ENCODE measurements at places on chromosomes 13 and 19.

- DNase-seq, result no peak
Observed at GRCh38 chr13:112893207-112893569, 75.8 kb upstream of the MCF2L start.

- DNase-seq, result no peak
Observed at GRCh38 chr19:40539070-40539469, 37.6 kb upstream of the SHKBP1 start.

- DNase-seq, result peak; percentile 82
Observed at GRCh38 chr19:48445256-48445605, 552 bp upstream of the GRWD1 start.

- DNase-seq, result peak; percentile 51
Observed at GRCh38 chr13:26253787-26254582, at the start of gene CDK8. Gene CDK8 (plus strand): TSS chr13:26254129. CDS start chr13:26254642, 513 bp downstream.

DNA sequence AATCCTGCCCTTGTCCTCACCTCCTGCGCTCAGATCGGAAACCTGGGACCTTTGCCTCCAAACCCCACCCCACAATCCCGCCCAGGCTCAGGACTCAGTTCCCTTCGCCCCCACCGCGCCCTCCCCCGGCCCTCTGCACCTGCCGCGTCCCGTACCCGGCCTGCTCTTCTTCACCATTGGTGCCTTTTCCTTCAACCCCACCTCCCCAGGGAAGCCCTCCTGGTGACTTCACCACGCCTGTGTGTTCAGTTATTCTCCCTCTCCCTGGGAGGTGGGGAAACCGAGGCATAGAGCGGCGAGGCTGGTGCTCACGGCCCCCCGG is 19.3 kb upstream of the TCF3 start:
- DNase-seq, result no peak

GRCh38 chr19:41933693-41934426 is 5.6 kb upstream of the ERFL start:
- DNase-seq, result no peak

DNA sequence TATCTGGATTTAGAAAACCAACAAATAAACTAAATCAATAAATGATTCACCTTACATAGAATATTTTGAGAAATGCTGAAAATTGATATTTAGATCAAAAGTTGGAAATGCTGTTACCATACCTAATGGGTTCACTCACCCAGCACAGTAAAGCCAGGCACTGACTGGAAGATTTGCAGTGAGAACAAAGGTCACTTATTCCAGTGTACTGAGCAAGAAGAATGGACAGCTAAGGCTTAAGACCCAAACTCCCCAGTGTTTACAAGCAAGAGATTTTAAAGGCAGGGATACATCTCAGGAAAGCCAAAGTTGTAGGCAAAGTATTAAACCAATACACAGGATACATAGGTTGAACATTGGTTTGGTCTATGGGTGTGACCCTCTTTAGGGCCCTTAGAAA is 523.9 kb upstream of the PCDH9 start:
- DNase-seq, result no peak

- DNase-seq, result no peak
Observed at GRCh38 chr19:15623711-15624318, 8.8 kb downstream of the CYP4F8 start.

- DNase-seq, result no peak
Observed at GRCh38 chr19:1725100-1726064, 27.9 kb upstream of the ONECUT3 start.

GRCh38 chr13:28622286-28622685 is 36.6 kb upstream of the POMP start:
- no peak for DNase-seq

- no peak for DNase-seq
Observed at GRCh38 chr13:43339805-43340550, 316.6 kb downstream of the DNAJC15 start.

DNA sequence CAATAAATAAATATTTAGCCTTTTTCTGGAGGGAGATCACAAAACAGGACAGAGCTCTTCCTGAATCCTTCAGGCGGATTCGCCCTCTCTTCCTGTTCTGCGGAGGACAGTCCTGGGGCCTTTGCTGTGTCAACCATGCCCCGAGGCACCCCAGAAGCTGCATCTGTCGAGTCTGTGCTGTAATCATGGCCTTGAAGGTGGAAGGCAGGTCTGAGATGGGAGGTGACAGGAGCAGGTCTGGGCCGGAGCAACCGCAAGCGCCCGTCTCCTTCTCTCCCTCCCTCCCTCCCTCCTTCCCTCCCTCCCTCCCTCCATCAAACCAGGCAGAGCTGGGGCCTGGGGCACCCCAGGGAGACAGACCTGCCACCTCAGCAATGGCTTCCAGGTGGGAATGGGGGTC is 4.6 kb upstream of the FXYD3 start:
- DNase-seq, result no peak

DNA sequence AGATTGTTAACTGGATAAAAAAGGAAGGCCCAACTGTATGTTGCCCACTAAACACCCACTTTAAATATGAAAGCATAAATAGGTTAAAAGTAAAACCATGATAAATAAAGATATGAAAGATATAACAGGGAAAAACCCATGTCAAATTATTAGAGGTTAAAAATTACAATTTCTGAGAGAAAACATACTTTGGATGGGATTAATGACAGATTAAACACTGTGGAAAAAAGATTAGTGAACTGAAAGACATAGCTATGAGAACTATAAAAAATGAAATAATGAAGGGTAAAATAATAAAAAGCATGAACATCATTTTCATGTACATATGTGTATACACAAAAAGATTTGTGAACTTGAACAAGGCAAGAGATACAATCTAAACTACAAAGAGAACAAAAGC is 2.2 kb upstream of the ZNF577 start:
- DNase-seq, result no peak

DNA sequence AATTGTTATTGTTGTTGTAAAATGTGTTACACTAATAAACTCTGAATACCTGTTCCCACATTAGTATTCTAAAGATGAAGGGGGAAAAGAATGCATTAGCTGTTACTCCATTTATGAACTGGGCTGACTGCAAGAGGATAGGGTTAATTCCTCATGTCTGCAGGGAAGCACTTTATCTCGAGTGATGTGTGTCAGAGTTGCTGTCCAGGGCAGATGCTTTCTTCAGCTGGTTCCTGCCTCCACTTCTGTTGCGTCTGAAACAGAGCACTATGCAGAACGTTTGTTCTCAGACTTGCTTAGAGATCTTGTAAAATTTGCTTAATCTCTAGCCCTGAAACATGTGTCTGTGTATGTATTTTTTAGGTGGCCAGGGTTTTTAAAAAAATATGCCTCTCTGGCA is 318.8 kb downstream of the SPRY2 start:
- DNase-seq, result no peak

GRCh38 chr19:32289566-32290210 is 55.7 kb upstream of the ZNF507 start:
- DNase-seq, result no peak

DNA sequence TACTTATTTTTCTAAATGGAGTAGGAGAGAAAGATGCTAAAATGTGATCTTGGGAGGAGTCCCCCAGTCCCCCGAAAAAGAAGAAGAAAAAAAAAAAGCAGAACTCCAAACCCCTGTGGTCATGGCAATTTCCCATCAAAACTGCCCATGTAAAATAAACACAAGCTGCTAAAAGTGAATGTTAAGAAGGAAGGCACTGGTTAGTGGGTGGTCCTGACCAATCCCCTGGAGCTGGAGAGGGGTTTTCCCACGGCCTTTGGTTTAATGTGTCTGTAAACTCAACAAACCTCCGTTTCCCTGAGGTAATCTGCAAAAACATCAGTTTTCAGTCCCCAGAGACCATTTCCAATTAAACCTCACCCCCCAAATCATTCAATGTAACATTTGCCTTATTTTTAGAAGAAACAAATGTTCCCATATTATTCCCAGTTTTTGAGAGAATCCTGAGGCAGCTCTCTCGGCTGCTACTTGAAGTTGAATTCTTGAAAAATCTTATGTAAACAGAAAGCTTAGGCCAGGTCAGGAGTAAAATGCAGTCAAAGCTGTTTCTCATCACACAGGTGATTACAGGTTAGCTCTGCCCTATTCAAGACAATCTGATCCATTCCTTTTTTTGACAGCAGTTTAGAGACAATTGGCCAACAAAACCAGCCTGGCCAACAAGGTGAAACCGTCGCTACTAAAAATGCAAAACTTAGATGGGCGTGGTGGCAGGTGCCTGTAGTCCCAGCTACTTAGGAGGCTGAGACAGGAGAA is 17.0 kb downstream of the RAB3D start:
- no peak for DNase-seq

DNA sequence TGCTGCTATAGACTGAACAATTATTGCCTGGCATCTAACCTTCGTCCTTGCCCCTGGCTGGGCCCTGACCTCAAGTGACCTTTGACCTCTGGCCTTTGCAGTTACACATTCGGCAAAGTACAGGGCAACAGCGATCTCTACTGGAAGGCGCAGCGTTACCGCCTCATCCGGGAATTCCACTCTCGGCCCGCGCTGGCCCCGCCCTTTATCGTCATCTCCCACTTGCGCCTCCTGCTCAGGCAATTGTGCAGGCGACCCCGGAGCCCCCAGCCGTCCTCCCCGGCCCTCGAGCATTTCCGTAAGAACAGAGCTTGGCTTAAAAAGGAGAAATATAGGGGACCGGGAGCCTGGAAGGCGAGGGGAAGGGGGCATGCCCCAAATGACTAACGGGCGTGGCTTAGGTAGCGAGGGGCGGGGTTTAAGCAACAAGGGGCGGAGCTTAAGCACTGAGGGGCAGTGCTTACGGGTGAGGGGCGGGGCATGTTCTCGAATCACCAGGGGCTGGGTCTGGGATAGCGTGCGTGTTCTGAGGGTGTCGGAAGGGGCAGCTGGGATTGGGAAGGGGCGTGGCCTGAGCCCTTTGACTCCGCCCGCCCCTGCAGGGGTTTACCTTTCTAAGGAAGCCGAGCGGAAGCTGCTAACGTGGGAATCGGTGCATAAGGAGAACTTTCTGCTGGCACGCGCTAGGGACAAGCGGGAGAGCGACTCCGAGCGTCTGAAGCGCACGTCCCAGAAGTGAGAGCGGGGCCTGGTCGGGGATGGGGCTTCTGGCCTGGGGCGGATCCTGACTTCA is 52.7 kb downstream of the TRPM4 start:
- DNase-seq, result no peak

DNA sequence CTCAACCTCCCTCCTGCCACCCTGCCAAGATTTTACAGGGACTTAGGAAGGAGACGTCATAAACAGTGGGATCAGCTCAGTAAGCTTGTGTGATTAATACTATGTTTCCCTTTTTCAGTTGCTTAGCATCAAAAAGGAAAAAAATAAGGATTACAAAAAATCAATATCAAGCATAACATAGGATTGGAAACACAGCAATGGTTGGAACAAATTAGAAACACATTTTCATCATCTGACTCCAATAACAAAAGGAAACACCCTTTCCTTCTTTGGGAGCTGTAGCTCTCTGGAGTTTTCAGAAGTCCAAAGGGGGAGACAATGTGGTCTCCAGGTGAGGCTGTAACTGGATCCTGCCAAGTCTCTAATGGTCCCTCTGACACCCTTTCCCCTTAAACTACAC is 233.4 kb downstream of the B3GLCT start:
- DNase-seq, result no peak

DNA sequence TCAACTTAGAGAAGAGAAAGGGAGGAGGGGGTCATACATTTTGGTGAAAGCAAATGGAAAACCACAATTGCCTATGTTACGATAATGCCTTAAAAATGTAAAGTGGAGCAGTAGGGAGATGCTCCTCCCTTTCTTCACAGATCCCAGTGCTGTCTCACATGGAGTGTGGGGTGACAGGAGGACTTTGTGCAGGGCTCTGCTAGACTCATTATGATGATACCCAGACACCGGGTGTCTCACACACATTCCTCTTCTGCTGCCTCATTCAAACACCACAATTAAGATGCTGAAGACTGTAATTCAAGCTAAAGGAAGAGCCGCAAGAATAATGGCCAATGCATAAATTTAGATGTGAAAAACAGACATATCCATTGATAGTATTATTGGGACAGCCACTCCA is 150.6 kb downstream of the LHFPL6 start:
- DNase-seq, result no peak

- DNase-seq, result no peak
Observed at GRCh38 chr19:41226053-41226873, 7.2 kb downstream of the AXL start.

DNA sequence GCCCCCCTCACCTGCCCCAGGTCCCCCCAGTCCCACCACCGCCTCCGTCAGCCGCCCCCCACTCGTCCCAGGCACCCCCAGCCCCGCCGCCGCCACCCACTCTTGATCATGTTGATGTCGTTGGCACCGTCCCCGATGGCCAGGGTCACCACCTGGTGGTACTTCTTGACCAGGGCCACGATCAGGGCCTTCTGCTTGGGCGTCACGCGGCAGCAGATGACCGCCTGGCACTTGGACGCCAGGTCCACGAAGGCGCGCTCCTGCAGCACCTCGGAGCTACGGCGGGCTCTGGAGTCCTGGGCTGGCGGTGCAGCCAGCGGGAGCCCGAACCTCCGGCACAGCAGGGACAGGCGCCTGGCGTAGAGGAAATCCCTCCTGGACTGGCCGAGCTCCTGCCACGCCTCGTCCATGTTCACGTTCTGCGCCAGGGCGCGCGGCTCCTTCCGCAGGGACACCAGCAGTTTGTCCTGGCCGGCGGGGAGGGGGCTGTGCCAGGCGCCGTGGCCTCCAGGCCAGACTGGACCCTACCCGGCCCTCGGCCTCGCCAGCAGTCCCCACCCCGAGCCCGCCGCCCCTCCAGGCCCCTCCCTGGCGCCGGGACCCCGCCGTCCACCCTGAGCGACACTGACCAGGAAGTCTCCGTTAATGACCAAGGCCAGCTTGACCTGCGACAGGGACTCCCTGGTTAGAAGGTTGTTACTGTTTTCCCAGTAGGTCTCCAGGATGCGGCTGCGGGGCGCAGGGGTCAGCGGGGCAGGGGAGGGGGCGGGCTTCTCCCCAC is 22.6 kb downstream of the ATP8B3 start:
- no peak for DNase-seq

DNA sequence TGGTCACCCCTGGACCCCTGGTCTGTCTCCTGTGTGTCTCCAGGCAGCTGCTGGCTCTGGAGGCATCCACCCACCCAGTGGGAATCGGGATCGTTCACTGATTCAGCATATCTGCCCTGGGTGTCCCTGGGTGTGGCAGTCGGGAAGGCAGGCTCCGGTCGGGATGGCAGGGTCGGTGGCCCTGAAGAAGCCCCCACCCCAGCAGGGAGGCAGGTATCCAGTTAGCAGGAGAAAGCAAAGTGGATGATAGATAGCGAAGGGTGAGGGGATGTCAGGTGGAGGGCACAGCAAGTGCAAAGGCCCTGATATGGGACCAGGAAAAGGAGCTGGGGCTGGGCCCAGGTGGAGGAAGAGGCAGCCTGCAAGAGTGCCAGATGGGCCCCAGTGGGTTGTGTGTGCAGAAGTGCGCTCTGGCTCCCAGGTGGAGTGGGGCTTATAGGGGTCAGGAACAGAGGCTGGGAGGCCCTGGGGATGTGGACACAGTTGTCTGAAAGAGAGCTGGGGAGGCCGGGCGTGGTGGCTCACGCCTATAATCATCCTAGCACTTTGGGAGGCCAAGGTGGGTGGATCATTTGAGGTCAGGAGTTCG is 2.3 kb downstream of the SSBP4 start:
- no peak for DNase-seq

GRCh38 chr13:62875118-62875640 is 1459.5 kb upstream of the PCDH20 start:
- no peak for DNase-seq

Measured in HS-27A (cell line).